ENCODE measurements at places on chromosomes 11 and 22.
A peak's percentile ranks its signal among the peaks of the same experiment; 100 is the strongest.

DNA sequence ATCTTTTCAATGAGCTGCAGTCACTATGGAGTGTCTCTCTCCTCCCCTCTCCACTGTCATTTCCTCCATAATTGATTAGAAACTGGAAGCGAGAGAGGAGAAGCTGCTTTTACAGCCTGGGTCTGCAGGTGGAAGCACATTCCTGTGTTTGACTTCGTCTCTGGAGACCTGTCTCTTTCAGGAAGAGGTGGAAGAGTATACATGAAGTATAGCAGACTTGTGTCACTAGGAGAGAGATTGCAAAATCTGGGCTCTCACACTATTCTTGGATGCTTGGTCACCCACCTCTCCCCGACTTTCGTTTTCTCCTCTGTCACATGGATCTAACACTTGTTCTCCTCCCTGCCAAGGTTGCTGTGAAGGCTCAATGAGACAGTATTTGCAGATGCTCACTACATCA is 323.3 kb downstream of the NTM start:
- no peak for DNase-seq

DNA sequence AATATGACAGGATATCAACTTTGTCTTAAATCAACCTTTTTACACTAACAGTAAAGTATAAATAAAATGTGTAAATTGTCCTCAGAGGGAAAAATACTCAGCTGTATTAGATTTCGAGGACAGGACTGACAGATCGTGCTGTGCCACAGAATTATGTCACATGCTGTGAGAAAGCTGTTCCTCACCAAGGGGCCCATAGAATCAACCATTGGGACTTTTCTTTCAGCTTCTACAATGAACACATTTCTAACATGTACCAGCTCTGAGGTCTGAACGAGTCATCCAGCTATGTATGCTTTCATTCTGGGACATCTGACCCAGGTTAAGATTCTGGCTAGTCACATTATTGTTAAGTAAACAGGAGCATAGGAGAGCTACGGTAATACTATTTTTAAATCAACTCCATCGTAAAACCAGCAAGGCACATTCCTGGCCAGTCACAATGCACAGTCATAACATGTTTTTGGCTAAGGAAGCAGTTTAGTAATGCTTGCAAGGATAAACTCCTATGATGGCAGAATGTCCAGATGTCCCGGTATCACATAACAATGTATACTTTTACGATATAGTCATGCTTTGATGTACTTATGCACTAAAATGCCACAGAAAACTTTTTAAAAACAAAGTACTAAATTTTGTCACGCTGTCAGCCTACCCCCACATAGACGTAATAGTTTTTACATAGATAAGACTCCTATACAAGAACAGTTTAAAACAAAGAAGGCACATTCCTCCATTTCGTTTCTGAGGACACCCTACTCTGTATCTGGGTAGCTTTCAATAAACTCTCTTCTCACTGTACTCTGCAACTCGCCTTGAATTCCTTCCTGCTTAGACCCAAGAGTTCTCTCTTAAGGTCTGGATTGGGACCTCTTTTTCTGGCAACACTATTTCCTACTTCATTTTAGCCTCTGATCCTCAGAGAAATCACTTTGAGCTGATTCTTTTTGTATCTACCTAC is 27.4 kb downstream of the ZNF214 start:
- no peak for DNase-seq

DNA sequence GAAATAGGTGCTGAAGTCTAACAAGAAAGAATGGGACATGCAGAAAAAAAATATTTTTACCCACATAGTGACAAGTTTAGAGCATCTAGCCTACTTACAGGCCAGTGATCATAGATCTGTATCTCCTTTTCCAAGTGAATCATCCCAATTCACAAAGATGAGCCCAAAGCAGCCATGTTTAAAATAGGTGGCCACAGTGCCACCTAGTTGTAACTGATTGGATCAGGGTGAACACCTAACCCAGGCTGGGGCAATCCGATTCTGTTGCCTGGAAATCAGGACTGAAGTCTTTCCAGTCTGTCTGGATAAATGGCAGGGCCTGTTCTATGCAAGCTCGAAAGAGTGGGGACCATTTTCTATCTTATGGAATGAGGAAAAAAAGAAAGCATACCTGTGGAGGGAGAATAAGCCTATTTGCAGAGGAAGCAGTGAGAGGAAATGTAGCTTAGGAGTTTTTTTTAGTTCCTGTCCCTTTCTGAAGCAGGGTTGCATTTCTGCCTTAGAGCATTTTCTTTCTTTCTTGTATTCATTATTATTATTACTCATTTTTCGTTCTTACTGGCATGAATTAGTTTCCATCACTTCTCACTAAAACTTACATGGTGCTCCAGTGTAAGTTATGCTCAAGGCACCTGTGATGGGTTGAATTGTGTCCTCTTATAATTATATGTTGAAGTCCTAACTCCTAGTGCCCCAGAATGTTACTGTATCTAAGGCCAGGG is 113.2 kb upstream of the RAG2 start:
- no peak for DNase-seq

- no peak for DNase-seq
These were observed 11.9 kb upstream of the ARHGAP42 start for GRCh38 chr11:100675115-100675650.

GRCh38 chr11:94132152-94132558 is 3.5 kb downstream of the PANX1 start:
- no peak for DNase-seq

DNA sequence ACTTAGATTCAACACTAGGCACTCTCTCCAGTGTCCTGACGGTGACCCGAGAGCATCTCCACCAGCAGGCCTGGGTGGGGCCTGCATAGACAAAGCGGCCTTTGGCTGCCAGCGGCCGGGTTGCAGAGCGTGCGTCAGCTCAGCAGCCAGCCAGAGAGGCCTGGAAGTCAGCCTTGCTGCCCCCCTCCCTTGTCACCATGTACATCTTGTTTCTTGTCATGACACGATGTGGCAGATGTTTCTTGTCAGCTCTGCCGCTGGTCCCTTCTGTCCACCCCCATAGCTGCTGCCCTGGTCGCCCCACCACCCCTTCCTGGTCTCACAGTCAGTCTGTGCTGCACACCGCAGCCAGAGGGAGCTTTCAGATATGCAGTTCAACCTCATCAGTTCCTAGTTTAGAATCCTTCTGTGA is 33.1 kb upstream of the CBX7 start:
- DNase-seq: peak; percentile 65

GRCh38 chr22:39924286-39924685 is 23.4 kb downstream of the GRAP2 start:
- DNase-seq: no peak

GRCh38 chr22:39252461-39253434 is 8.0 kb upstream of the PDGFB start:
- DNase-seq: no peak

- no peak for DNase-seq
These were observed 34.0 kb downstream of the AMPD3 start for GRCh38 chr11:10488934-10489691.

- no peak for DNase-seq
These were observed 111.8 kb downstream of the HIPK3 start for GRCh38 chr11:33368931-33369330.

GRCh38 chr11:126088999-126089398 is 26.3 kb upstream of the CDON start:
- no peak for DNase-seq

- DNase-seq: no peak
These were observed 225.6 kb downstream of the BLID start for GRCh38 chr11:121890377-121890776.

GRCh38 chr11:77446911-77447629 is 26.8 kb downstream of the PAK1 start:
- DNase-seq: no peak

- DNase-seq: no peak
These were observed 56.7 kb downstream of the GRAMD4 start for GRCh38 chr22:46676881-46677280.

GRCh38 chr11:55942785-55943392 is 6.7 kb upstream of the OR5I1 start:
- no peak for DNase-seq

DNA sequence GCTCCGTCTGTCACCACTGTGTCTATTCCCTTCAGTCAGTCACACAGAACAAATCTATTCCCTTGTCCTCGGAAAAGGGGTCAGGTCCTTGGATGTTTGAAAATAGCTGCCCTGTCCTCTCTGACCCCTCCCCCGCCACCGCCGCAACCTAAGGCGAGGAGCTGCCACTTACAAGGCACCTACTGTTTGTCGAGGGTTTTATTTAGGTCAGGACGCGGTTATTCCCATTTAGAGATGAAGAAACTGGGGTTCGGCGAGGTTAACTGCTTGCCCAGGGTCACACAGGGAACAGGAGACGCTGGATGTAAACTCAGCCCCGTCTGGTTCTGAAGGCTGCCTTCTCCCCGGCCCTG is 1468.1 kb downstream of the BRD1 start:
- DNase-seq: no peak

DNA sequence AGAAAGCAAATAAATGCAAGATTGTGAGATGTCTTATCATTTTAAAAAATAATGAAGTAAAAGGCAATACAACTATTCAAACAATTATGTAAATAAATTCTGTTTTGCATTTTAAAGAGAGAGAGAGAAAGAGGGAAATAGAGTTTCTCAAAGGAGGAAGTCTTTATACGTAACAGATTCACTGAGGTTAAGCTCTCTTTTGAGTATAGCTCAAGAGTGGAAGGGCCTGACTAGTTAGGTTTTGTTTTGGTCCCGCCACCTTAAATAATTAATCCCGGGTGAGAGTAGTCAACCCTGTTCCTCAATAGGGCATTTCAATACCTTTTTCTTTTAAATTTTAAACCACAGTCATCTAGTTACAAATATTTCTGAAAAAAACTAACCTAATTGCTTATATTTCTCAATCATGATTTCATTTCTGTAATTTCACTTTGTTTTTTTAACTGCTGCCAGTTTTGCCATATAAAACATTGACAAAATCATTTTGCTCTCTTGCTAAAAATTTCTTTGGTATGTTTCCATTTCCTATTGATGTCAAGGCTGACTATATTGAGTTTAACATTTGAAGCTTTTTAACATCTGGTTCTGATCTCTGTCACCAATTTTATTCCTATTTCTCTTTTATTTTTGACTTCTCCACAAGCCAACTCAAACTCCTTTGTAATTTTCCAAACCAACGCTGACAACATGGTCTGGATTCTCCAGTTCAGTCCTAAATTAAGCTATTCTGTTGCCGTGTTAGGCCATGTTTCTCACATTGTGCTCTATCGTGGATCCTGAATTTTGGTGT is 10.3 kb downstream of the OR10D3 start:
- no peak for DNase-seq

DNA sequence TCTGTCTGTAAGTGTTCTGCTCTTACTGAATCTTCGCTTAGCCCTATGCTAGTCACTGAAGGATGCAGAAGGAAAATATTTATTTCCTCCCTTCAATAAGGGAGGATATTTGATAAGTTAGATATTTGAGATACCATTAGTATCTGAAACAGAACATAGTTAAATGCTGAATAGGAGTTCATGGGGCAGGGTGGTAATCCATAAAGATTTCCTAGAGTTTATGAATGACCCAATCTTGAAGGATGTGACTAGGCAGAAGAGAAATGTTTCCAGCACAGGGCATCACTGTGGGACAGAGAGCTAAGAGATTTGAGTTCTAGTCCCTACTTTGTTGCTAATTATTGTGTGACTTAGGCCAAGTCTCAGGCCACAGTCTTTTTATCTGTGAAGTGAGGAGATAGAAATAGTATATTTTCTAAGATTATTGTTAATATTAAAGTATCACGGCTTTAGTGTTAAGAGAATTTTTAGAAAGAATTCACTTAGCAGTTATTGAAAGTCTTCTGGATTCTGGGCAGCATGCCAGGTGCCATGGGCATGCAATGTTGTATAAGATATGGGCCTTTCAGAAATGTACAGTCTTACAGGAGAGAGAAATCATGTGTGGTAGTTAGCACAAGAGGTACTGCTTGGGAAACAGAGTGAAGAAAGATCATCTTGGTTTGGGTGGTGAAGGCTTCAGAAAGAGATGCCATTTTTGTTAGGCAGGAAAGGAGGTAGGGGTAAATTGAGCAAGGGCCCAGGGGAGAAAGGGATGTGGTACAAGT is 24.0 kb downstream of the SWAP70 start:
- no peak for DNase-seq

- DNase-seq: no peak
These were observed 11.2 kb upstream of the MIAT start for GRCh38 chr22:26646158-26646557.

DNA sequence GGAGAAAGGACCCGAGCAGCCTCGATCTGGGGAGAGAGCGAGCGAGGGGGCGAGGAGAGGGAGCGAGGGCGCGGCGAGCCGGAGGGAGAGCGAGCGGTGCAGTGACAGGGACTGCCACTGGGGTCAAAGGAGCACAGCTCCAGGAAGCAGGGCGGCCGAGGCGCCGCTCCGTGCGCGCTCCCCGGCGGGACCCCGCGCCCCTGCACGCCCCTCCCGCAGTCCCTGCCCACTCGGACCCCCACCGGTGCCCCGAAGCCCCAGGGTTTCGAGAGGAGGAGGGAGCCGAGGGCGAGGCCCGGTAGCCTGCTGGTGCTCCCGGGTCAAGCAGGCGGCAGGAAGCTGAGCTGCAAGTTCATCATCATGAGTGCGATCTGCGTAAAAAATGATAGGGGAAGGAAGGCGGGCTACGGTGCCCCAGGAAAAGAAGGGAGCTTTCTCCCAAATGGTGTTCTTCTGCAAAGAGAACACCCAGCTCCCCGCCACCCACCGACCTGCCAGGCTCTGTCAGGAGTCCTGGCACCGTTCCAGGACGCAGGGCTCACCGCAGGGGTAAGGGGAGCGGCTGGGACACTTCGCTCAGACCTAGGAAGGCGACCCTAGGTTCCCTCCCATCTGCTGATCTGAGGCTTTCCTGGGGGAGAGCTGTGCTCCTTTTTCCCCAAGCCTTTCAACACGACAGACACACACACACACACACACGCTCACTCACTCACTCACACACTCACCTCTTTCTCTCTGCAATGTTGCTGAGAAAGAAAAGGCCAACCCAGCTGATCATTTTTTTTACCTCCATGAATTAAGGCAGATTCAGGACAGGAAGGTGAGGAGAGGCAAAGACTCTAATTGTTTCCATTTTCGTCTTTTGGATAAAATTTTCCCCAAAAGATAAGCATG is at the start of gene MPPED2:
Gene MPPED2, minus strand, starts transcription at position 103 of the 894 bp plus-strand sequence. CDS start 5,980 bp downstream, outside the sequence.
- no peak for DNase-seq

DNA sequence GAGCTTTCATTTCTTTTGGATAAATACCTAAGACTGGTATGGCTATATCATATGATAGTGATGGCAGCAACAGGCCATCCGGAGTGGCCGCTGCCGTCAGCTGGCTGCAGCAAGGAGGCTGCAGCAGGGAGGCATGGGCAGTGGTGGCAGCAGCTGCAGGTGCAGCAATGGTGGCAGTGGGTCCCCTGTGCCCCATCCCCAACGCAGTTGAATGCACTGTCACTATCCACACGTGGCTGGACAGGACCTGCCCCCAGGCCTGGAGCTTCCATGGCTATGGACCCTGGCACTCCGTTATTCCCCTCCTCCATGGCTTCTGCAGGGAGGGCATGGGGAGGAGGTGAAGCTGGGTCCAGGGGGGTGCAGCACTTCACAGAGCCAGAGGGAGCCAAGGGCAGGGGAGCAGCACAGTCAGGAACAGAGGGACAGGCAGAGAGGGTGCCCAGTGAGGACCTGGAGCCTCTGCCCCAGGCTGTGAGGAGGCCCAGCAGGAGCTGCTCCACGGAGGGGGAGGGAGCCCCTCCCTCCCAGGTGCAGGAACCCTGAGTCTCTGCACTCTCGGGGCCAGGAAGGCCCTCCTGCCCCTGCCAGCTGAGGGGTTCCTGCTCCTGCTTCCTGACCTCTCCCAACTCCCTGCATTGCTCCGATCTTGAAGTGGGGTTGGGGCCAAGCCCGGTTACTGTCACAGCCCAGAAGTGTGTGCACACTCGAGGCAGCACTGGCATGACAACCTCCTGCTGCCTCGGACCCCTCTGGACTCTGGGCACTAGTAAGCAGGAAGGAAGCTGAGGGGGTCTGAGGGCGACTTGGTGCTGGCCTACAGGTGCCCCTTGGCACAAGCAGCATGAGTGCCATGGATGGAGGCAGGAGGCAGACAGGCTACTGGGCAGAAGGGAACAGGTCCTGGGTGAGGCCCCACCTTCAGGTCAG is 466.3 kb downstream of the GUCY1A2 start:
- DNase-seq: no peak
